ENCODE measurements at places on chromosomes 2 and 18. TPM values are rescaled to one million over a fixed set of nuclear protein-coding genes. Genes with fewer than 3 reads are reported as not detected.

- DNase-seq: peak; percentile 35
These were observed 195.9 kb upstream of the DTNA start for GRCh38 chr18:34514238-34514637.

- no peak for DNase-seq
These were observed 388.7 kb upstream of the NRP2 start for GRCh38 chr2:205293559-205293958.

The IL36G gene
- not detected for total RNA-seq

- DNase-seq: no peak
These were observed 14.7 kb downstream of the CD28 start for GRCh38 chr2:203720915-203721672.

DNA sequence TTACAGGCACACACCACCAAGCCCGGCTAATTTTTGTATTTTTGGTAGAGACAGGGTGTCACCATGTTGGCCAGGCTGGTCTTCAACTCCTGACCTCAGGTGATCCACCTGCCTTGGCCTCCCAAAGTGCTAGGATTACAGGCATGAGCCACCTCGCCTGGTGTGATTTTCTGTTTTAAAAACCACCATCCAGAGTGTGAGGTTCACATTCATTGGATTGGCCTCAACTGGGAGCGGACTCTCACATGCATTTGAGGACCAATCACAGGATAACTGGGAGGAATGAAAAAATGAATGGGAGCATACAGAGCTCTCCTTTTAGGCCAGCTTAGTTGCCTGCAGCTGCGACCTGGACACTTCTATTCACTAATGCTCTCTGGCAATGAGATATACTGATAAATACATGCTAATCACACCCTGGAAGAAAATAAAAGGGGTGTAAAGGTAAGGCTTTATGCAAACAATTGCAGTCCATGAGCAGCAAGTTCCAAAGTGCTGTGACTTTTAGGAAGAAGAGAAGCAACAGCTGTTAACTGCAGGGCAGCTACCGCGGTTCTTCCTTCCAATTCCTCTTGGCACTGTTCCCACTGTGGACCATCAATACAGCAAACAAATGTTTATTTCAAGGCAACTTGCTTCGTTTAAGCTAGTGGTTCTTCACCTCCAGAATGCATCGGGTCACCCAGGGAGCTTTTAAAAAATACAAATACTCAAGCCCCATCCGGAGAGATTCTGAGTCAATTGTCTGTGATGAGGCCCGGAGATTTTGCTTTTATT is 49.5 kb upstream of the FZD5 start:
- DNase-seq: no peak

DNA sequence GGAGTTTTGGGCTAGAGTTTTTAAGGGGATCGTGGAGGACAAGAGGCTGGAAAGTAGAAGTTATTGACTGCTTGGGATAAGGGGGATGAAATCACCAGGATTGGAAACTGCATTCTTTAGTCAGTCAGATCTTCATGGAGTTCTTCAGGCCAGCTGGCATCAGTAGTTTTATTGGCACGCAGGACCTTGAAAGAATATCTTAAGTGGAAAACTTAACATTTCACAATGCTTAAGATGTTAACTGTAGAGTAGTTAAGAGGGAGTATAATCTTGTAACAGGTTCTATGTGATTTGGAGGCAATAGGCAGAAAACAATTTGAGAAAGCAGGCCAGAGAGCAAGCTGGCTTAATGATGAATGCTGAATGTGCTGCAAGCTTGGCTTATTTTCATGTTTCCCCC is 300.4 kb upstream of the KCNH7 start:
- no peak for DNase-seq

DNA sequence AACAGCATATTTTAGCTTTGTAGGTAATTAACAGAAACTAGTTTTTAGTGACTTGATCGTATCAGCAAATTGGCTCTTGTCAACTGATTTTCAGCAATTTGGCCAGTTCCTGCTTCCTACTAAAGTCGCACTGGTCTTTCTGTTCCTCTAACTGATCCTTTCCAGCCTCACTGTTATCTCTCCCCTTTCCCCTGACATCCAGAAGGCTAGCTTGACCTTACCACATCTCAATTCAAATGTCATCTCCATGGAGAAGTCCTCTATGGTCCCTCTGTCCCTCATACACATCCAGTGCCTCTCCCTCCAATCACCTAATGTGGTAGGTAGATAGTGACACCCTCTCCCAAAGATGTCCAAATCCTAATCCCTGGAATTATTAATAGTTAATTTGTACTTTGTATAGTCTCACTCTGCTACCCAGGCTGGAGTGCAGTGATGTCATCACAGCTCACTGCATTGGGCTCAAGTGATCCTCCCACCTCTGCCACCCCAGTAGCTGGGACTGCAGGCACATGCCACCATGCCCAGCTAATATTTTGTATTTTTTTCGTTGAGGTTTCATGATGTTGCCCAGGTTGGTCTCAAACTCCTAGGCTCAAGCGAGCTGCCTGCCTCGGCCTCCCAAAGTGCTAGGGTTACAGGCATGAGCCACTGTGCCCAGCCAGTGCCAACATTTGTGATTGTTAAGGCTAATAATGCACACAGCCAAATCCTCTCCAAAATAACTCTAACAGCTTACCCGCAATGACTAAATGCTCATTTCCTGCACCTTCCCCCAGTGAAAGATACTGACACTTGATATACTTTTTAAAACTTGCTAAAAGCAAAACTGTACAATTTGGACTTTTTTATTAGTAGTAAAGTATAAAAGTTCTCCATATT is 16.9 kb downstream of the PSTPIP2 start:
- DNase-seq: no peak

The CACNB4 gene
- 0.75 TPM for total RNA-seq

DNA sequence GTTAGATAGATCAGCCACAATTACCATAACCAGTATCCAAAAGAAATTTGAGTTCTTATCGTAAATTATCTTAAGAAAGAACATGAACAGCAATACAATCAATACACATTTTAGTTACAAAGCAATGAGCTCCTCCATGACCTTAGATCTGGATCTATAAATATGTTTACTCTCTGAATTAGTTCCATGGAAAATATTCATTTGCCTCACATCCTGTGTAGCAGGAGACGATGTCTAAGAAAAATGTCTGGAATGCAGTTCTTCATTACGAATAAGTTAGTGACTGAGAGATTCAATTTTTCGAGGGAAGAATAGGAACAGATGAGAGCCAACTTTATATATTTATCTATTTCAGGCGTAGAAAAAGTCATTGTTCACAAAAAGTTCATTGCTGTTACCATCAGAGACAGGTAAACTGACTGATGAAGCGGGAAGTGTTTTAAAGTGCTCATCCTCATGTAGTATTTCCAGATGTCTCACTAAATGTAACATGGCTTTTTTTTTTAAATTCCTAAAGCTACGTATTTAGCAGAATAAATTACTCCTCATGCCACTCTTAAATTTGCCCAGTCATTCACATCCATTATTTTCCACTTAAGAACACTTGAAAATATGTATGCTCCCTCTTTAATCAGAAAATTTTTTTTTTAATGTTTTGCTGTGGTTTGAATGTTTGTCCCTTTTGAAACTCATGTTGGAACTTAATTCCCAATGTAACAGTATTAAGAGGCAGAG is 106.5 kb upstream of the SCN1A start:
- peak; percentile 56 for DNase-seq

The CDH7 gene
- total RNA-seq: not detected

The MYL12A gene
- 2,004 TPM for total RNA-seq

DNA sequence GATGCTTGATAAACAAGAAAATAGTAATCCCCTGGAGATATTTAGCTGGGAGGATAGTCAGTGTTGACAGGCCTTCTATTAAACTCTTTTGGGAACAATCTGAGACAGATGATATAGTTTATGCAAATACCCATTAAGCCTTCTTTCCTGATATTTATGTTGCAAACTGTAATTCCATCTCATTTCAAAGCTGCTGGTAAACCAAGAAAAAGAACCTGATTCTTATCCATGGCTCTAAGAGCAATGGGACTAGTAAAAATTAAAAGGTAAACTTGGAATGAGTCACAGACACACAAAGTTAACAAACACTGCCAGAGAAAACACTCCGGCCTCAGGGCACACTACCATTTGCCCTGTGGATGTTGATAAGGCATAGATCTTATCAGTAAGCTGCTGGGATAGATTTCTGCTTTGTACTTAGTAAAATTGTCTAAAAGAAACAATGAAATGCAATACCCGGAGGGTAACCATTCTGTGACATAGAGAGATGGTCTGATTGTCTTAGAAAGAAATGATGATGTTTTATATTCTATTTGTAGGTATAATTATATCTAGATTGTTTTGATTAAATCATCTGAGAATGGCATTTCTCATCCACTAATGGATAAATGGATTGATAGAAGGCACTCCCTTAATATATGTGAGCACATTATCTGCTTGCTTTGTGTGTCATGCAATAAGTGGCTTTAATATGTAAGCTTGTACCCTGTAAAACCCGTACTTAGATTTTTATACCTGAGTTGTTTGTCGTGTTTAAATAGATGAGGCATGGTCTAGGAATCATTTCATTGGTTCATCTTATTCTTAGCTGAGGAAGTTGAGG is 13.2 kb downstream of the GALR1 start:
- DNase-seq: no peak

Data from renal cortical epithelial cell (primary cell).